ENCODE measurements at places on chromosomes 12 and 14. TPM values are rescaled to one million over a fixed set of nuclear protein-coding genes. Genes with fewer than 3 reads are reported as not detected.

- DNase-seq, result peak; percentile 72
Measured at GRCh38 chr12:132506328-132507160, 16.6 kb downstream of the FBRSL1 start.

GRCh38 chr12:31989571-31990362 lies 30.6 kb downstream of the RESF1 start:
- no peak for DNase-seq

DNA sequence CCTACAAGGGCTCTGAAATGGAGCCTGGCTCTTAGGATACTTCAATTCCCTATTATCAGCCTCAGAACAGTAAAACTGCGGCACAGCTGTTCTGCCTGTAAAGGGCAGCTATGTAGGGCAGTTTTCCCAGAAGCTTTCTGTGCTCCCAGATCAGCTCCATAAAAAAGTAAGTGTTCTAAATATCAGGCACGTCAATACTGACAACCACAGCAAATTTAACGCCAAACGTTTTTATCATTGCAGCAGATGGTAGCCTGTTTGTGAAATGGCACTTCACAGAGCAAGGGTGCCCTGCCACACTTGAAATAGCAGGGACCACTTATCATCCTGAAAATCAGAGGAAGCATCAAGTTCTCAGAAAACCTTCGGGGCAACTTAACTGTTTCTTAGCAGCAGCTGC lies 54.8 kb upstream of the PTHLH start:
- no peak for DNase-seq

GRCh38 chr12:96166765-96167164 lies 27.4 kb upstream of the ELK3 start:
- DNase-seq, result no peak

GRCh38 chr14:71498212-71498611 lies 434.0 kb upstream of the RGS6 start:
- DNase-seq, result peak; percentile 69

Gene DCAF4
- polyA plus RNA-seq, result 10.4 TPM

GRCh38 chr14:104169005-104169698 lies 30.8 kb downstream of the KIF26A start:
- DNase-seq, result no peak

DNA sequence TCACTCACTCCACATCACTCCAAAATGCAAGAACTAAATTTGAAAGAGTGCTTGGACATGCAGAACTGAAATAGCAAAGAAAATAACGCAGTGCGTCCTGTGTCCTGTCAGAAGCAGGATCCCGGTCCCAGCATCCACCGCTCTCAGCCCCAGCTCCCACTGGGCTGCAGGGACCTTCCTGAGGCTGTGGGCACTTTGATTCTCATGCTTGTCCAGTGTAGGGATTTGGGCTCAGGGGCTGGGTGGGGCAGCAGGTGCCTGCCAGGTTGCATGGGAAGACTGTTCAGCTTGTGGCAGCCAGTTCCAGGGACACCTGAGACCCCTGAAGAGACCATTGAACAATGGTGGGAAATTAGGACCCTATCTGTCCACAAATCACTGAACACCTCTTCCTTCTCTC lies 140.0 kb upstream of the FKBP4 start:
- DNase-seq, result no peak

Gene TMEM116
- polyA plus RNA-seq, result 10.4 TPM

- DNase-seq, result no peak
Measured at GRCh38 chr14:68591786-68592185, 201.1 kb downstream of the ZFP36L1 start.

GRCh38 chr14:52987514-52987913 lies 36.7 kb upstream of the FERMT2 start:
- DNase-seq, result no peak

Gene TRHDE
- 0.32 TPM for polyA plus RNA-seq

- no peak for DNase-seq
Measured at GRCh38 chr14:64979336-64980074, 7.2 kb upstream of the FNTB start.

DNA sequence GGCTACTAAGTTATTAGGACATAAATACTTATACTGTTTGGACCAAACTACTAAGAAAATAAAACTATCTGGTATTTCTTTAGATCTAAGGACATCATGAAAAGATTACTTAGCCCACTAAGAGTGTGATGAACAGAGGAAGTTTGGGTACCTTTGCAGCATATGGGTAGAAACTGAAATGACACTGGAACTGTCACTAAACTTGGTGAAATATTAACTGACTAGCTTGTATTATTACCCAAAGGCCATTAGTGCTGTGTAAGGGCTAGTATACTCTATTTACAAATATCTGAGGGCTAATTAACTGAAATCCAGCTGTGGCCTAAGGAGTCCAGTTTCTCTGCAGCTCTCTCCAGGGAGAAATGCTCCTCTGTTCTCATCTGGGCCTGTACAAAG lies 45.5 kb downstream of the PAWR start:
- DNase-seq, result no peak

Gene FGF23
- 0.07 TPM for polyA plus RNA-seq

Gene CLEC2D
- polyA plus RNA-seq, result 3.0 TPM

GRCh38 chr14:29906256-29906870 lies 21.3 kb downstream of the PRKD1 start:
- no peak for DNase-seq

Gene MYH6
- polyA plus RNA-seq, result 2.4 TPM

Gene NTN4
- 38.8 TPM for polyA plus RNA-seq

DNA sequence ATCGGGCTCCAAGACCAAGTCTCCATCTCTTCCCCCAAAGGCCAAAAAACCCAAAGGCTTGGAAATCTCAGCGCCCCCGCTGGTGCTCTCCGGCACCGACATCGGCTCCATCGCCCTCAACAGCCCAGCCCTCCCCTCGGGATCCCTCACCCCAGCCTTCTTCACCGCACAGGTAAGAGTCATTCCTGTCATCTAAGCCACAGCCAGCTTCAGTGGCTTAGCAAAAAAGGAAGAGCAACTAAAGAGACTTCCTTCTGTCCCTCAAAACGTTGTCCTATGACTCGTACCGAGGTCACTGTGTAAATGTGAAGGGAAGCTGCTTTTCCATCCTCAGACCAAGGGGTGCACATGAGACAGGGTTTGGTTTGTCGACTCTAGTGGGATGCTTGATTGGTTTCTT lies 53.4 kb downstream of the ELK3 start:
- DNase-seq, result no peak

DNA sequence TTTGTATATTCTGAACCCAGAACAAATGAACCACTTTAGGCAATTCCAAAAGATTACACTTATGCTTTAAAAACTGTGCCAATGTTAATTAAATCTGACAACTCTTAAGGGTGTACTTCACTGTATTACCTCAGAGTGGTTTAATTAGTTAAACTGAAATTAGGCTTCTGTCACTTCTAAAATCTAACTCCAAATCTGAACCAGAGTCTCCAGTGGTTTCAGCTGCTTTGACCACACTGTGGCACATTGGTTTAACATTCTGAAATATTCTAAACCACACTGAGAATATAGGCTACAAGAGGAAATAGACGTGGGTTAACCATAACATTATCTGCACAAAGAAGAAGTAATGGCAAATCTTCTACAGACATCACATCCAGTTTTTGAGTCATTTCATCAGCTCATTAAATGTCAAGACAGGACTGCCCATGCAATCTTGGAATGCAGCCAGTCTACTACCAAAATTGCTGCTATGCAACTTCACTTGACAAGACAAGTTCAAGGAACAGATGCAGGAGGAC lies 94.8 kb downstream of the LRP6 start:
- DNase-seq, result no peak

DNA sequence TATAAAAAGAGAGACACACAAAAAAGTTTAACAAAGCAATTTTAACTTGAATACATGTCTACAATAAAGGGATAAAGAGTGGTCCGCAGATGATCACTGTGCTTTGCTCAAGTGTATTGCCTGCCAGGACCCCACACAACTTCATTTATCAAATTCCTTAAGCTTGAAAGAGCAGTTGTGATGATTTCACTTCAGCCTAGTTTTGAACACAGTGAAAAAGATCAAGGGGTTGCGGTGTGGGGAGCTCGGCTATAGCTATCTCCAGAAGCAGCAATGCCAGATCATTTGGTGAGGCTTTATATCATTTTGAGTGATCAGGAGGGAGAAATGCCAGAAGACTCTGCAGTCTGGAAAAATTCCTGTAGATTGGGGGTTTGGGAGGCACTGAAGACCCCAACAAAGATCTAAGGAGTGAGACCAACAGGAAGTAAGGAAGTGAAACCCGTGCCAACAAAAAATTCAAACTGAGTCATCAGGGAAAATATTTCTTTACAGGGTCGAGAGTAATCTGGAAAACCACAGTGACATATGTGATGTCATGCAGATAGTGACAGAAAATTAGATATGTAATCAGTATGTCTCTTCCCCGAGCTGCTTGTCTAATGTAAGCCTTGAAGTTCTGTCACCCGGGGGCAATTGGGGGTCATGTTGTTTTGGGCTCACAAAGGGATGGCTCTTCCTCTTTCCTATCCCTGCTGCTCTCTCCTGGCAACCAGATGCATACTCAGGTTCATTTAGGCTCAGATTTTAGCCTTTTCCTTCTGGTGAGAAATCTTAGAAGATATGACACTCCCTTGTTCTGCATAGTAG lies 221.8 kb downstream of the MSRB3 start:
- peak; percentile 49 for DNase-seq

GRCh38 chr14:87754520-87755223 lies 238.3 kb downstream of the GALC start:
- DNase-seq, result no peak

- DNase-seq, result no peak
Measured at GRCh38 chr14:23433457-23433856, 2.0 kb downstream of the MYH7 start.

Gene RNASE7
- 0.23 TPM for polyA plus RNA-seq

- DNase-seq, result no peak
Measured at GRCh38 chr12:52715416-52715815, 12.1 kb upstream of the KRT77 start.

DNA sequence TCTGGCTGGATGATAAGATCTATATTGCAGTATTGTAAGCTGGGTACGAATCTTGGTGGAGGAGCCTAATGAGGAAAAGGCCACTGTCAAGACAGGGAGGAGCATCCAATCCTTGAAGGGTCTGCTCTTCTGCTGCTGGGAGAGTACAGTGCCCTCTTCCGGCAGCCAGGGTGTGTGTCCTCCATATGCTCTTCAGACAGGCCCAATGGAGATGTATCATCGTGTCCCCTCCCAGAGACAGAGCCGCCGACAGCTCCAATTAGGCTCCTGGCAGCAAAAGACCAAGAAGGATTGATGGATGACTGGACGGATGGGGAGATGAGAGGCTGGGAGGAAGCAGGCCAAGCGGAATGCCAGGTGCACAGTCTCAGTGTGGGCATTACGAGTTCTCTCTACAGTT lies 51.6 kb upstream of the PIWIL1 start:
- no peak for DNase-seq

Gene PRR4
- 4.4 TPM for polyA plus RNA-seq

GRCh38 chr12:121358073-121358472 lies 5.9 kb upstream of the ANAPC5 start:
- DNase-seq, result no peak

DNA sequence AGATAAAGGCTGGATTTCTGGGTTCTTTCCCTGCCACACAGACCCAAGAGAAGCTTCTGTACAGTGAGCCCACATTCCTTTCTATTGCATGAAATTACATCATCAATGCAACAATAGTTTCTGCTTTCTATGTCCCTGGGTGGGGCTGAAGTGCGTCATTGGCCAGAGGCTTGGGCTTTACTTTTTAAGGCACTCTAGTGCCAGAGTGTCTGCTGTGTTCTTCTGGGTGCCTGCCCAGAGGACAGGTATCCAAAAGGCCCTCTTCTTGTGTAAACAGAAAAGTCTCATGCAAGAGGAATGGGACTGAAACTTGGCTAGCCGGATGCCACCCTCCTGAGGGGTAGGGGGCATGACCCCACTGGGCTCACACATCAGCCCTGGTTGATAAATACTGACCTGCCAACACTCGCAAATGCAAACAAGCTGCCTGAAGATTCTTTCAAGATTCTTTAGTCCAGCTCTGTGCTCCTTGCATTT lies 5.9 kb downstream of the KRT86 start:
- DNase-seq, result no peak

- DNase-seq, result no peak
Measured at GRCh38 chr14:99522457-99522891, 41.3 kb downstream of the CCNK start.

DNA sequence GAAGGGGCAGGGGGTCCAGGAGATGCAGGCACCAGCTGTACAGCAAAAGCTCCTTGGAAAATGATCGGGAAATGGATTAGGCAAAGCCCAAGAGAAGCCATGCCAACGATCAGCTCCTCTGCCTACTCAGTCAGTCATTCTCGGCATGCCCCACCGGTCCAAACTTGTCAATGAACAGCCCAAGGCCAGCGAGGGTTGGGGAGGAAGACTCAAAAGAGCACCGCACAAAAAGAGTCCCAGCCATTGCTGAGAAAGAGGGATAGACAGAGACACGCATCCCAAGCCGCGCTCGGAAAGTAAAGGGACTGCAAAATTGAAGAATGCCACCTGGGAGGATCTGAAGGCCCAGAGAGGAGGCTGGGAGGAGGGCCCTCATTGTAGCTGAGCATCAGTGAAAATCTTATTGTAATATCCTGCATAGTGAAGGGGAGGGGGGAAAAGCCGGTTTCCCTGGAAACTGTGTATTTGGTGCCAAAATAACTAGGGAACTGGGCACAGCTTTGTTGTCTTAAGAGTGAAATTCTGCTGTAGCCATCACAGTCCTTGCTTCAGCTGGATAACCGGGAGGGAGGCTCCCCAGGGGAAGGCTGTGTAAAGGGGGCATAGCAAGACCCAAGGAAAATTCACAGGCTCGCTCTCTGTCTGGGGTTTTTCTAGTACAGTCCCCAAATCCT lies 4.7 kb downstream of the KDM2B start:
- DNase-seq, result no peak
